Tracheal epithelial cell (primary cell): ENCODE measurements at places on chromosomes 7 and 10. TPM values are rescaled to one million over a fixed set of nuclear protein-coding genes. Genes with fewer than 3 reads are reported as not detected.

ETV1 gene
- 0.24 and 0.43 TPM in 2 replicates for total RNA-seq

ZNHIT1 gene
- 91.8 and 104 TPM in 2 replicates for total RNA-seq

TBX20 gene
- 0.24 TPM in 1 of 2 replicates, not detected in the other for total RNA-seq

MUC3A gene
- not detected in 2 replicates for total RNA-seq

TFEC gene
- total RNA-seq = under 0.01 TPM in 1 of 2 replicates, not detected in the other

FRAT1 gene
- total RNA-seq = 2.2 and 3.0 TPM in 2 replicates

GCK gene
- total RNA-seq = 0.21 and 0.96 TPM in 2 replicates

BUD31 gene
- total RNA-seq = 108 and 127 TPM in 2 replicates

FGL2 gene
- not detected in 2 replicates for total RNA-seq

SCIN gene
- total RNA-seq = 0.21 and 5.3 TPM in 2 replicates

CHST15 gene
- 17.3 and 30.8 TPM in 2 replicates for total RNA-seq

LRIT1 gene
- total RNA-seq = not detected in 2 replicates

LOXL4 gene
- 0.64 and 5.3 TPM in 2 replicates for total RNA-seq

EBLN1 gene
- total RNA-seq = not detected in 2 replicates

SAP25 gene
- total RNA-seq = not detected in 2 replicates

FKBP6 gene
- not detected in 2 replicates for total RNA-seq

CFAP58 gene
- total RNA-seq = 0.43 and 0.48 TPM in 2 replicates

GBX1 gene
- total RNA-seq = 0.24 TPM in 1 of 2 replicates, not detected in the other

ADAMTS14 gene
- total RNA-seq = 0.48 TPM in 1 of 2 replicates, not detected in the other
